Left ventricle myocardium superior (tissue), 1 donor: ENCODE measurements at places on chromosomes 11 and 22.

GRCh38 chr11:803770-804598, 1.0 kb downstream of the PIDD1 start:
- DNase-seq, result no peak

- no peak for DNase-seq
These were observed 145.9 kb downstream of the MAML2 start for GRCh38 chr11:96197103-96197502.

DNA sequence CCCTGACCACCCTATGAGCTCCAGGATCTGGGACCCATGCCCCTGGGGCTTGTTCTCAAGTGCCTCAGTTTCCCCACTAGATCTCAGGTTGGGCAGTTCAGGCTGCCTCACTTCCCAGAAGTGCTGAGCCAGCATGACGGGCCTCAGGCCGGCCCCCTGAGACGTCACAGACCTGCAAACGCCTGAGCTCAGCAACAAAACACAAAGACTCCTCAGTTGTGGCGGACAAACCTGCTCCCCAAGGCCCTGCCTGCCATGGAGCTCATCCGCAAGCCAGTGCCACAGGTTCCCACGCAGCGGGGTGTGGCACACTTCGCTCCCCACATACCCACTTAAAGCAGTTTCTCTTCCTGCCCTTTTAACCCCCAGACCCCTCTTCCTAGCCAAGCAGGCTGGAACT, 45.2 kb downstream of the NECTIN1 start:
- DNase-seq, result no peak

- DNase-seq, result no peak
These were observed 409.4 kb upstream of the B3GAT1 start for GRCh38 chr11:134821422-134821821.

GRCh38 chr22:40010746-40011145, 16.0 kb downstream of the FAM83F start:
- DNase-seq, result no peak

GRCh38 chr11:113980785-113981184, 5.9 kb downstream of the HTR3A start:
- DNase-seq, result no peak

GRCh38 chr11:118524757-118525470, 2.4 kb upstream of the TTC36 start:
- no peak for DNase-seq

DNA sequence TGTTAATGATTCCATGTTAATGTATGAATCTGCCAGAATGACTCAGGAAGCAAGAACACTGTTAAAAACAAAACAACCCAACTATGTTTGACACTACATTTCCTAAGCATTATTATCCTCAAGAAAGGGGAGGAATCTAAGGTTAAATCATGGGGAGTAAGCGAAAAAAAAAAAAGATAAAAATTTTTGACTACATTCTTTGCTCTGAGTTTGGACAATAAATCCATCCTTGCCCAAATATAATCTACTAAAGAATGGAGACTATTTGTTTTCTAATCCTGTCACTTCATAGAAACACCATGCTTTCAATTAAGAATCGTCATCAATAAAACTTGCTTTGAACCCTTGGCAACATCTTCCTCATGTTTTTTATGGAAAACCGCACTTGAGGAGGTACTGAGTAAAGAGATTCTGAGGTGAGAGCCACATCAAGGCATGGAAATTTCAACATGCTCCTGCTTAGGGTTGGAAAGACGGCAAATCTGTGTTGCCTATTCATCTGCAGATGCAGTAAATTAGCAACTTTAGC, 9.7 kb downstream of the MAML2 start:
- no peak for DNase-seq

DNA sequence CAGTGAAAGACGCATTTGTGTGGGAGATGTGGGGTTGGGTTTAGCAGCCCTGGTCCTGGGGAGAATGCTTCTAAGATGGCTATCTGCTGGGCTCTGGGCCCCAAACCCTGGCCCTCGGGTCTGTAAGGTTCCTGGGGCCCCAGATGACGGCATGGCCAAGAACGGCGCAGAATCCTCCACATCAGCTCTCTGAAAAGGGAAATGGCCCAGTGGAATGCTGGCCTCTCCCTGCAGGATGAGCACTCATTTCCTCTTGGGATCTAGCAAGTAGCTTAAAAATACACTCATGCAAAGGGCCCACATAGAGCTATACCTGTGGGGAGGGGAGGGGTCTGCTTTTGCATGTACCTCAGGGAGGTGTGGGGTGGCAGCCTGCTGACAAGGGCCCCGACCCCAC, 37.5 kb upstream of the LINC01488 start:
- no peak for DNase-seq

DNA sequence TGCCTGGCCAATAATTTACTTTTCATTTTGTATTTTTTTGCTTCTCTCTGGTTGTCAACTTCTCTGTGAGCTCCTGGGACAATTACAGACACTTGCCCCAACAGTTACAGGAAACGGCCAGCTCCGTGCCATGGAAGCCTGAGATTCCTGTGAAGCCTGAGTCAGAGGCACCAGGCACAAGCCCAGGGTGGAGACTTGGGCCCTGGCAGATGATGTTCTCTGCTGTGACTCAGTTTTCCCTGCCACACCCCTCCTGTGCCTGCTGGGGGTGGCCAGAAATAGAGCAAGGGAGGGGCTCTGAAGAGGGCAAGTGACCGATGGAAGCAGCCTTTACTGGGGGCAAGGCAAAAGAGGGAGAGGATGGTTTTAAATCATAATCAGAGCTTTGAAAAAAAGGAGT, 4.9 kb downstream of the ATP5MGL start:
- DNase-seq, result peak; percentile 75

GRCh38 chr22:28934026-28934425, 50.7 kb downstream of the ZNRF3 start:
- DNase-seq, result no peak

DNA sequence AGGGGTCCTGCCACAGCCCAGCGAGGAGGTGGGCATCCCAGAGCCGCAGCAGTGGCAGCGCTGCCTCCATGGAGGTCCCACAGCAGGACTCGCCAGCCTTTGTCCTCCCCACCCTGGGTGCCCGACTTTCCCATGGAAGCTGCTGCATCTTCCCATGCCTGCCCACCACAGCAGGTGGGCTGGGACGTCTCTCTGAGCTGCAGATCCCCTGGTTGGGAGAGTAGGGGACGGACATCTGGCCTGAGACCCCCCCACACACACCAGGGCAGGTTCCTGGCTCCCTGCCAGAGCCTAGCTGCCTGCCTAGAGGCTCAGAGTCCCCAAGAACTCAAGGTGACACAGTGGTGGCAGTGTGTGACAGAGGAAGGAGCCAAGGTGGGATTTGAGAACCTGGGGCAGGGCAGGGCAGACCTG, 21.5 kb upstream of the PRR5 start:
- no peak for DNase-seq

- peak; percentile 87 for DNase-seq
These were observed at the start of gene SORL1 for GRCh38 chr11:121451986-121452608. SORL1 (plus strand) TSS chr11:121452314; CDS start chr11:121452332, 18 bp downstream.

DNA sequence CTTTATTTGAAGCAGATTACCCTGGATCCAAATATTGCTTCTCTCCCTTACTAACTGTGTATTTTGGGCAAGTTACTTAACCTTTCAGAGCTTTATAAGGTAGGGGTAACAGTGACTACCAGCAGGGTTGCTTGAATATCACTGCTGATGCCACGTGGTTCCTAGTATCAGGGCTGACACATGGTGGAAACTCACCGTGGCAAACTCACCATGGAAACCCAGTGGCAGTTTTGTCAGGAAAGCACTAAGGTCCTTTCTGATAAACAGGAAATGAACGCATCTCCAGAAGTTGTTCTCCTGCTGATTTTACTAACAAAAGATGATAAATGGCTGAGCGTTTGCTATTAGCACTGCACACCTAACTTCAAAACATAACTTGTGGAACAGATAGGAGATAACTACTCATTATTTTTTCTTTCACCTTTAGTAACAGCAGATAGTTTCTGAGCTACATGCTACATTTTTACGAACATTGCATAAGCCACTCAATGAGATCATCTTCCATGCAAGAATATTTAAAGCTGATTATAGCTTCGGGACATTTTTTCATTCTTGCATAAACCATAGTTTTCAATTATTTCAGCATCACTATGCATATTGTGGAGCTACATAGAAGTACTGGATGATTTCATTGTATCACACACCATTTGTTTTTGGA, 59.7 kb upstream of the RAG2 start:
- DNase-seq, result no peak

DNA sequence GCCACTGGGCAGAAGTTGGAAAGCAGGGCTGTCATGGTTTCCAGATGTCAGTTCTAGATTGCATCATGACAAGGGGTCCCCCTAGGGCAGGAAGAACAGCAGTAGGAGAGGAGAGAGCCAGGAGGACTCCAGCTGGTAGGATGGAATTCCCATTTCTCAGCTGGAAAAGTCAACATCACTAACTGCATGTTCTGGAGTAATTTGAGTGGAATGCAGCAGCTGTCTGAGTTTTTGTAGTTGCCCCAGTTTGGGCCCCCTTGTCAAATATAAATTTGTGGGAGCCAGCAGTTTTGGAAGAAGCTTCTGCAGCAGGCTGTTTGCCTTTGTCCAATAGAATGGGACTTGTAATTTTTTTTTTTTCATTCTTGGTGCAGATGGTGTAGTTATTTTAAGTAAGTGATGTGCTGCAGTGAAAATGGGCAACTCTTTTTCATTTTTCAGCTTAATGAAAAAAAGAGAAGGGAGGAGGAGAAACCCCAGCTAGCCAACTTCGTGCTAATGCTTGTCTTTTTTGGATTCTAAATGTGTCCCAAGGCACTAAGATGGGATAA, 86.9 kb downstream of the LDLRAD3 start:
- no peak for DNase-seq

DNA sequence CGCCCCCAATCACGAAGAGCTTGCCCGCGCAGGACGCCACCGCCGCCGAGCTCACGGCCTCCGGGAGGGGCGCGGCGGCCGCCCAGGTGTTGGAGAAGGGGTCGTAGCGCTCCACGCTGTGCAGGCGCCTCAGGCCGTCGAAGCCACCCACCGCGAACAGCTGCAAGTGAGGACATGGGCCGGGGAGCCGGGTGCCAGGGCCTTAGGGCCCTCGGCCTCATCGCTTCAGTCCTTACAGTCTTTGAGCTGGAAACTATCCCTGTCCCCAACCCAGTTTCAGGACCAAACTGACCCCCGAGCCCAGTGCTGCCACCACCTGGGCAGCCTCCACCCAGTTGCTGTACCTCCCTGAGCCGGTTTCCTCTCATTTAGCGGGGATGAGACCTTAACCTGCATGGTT, 7.6 kb downstream of the KLHL35 start:
- DNase-seq, result no peak

- no peak for DNase-seq
These were observed 130.4 kb downstream of the C11orf87 start for GRCh38 chr11:109552376-109552775.

GRCh38 chr11:134463716-134464115, 51.7 kb upstream of the B3GAT1 start:
- DNase-seq, result no peak

DNA sequence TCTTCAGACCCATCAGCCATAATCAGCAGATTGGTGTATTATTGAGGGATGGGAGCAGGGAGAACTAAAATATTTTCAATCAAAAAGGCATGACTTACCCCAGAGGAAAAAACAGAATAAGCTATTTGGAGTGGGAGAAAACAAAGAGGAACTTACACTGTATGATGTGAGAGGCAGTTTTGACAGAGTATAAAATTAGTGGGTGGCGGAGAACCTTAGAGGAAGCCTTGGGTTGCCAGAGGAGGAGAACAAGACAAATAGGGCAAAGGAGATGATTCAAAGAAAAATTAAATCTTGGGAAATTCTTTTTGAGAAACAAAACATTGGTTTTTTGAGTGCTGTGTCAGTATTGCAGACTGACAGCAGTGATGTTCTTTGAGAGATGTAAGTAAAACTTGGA, 285.0 kb downstream of the C11orf87 start:
- DNase-seq, result no peak

DNA sequence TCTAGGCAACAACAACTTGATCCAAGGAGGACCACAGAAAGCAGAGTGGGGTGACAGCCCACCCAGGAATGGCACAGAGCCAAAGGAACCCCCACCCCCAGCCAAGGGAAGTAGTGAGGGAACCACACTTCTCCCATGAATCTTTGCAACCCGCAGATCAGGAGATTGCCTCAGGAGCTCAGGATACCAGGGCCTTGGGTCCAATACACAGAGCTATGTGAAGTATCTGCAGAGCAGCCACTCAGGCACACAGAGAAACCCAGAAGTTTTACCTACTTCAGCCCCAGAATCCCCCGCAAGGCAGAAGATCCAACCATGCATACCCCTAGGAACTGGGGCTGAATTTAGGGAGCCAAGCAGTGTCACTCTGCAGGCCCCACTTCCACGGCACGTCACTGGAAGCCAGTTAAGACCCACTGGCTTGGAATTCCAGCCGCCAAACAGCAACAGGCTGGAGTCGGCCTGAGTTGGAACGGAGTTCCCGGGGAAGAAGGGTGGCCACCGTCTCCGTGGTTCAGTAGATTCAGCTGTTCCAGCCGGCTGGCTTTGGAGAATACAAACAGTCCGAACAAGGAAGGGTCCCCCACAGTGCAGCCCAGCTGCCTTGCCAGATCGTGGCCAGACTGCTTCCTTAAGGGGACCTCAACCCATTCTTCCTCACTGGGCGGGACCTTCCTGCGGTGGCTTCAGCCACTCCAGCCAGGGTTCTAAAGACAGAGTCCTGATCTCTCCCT, 174.1 kb downstream of the TTC28 start:
- DNase-seq, result no peak

DNA sequence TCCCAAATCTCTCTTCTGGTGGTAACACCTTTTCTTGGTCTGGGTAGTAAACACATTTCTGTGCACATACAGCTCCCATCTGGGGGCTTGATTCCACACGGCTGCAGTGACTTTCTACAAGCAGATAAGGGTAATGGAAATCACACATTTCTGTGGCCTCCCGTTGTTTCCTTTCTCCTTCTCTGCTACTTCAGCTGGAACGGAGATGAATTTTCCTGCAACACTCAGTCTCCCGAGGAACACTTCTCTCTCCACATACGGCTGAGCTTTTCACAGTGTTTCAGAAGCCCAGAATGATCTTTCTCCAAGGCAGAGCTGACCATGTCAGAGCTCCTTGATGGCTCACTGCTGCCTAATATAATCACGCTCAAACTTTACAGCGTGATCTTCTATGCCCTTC, 364.3 kb upstream of the NARS2 start:
- DNase-seq, result no peak

DNA sequence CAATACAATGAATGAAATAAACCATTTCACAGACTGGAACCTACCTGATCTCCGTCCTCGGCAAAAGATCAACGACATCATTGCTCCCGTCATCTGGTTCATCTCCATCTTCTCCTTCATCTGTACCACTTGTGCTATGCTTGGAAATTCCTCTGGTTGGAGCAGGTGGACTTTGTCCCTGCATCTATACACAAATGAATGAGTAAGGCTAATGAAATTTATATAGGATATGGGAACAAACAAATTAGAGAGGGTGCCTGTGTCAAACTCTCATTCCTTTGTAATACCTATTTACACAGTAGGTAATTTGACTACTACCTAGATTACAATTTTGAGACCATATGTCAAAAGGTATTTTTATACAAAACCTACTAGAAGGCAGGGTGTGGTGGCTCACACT, 59.4 kb downstream of the F2 start:
- DNase-seq, result no peak

DNA sequence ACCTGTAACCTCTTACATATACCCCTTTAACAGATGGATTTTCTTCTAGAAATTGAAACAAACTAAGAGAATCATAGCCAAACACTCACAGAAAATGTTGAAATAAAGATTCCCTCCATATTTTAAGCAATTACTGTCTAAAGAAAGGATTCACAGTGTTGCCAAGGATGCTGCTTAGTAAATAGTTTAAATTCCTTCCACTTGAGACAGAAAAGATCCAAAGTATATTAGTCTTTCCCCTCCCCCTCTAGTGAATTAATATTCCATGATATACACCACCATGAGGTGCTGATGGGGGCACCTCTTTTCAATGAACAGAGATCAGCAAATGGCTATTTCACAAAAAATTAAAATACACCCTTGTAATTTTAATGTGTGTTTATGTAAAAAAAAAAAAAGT, 186.8 kb downstream of the SOX6 start:
- DNase-seq, result no peak
